Gastrocnemius medialis (tissue), 4 donors: ENCODE measurements at places on chromosomes 5 and 9. TPM values are rescaled to one million over a fixed set of nuclear protein-coding genes. Genes with fewer than 3 reads are reported as not detected.
A peak's percentile ranks its signal among the peaks of the same experiment; 100 is the strongest.

Gene SLC25A2
- total RNA-seq = not detected

Gene CDH6
- total RNA-seq = 1.00 TPM

Gene LECT2
- total RNA-seq = not detected

Gene REEP2
- total RNA-seq = 7.4 TPM

Gene SLIT3
- total RNA-seq = 6.1 TPM

Gene ATP6V1G1
- total RNA-seq = 105 TPM

Gene PCDHA9
- 0.07 TPM for total RNA-seq

Gene SCGB3A2
- total RNA-seq = not detected

DNA sequence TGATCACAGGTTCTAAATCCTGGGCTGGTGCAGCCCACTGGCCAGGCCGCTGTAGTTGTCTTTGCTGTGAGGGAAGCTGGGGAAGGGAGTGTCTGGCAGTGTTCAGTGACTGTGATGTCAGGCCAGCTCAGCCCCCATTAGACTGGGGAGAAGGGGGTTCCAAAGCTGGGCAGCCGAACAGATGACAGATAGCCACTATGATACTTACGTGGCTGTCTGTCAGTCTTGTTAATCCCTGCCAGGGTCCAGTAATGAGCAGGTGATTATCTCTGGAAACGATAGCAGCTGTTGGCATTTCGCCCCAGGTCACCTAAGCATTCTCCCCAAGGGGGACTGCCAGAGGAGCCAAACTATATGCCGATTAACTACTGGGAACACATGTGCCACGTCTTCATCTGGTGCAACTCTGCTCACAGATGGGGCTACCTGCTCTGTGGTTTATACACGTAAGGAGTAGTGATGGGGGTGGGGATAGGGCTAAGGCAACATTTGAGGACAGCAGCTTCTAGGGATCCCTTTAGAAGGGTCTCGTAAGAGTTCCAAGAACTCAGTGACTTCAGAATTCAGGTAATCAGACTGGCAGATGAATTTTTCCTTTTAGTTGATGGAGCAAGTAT is 396.3 kb downstream of the KDM4C start:
- no peak for DNase-seq
- no peaks in the 10 kb centered on the region for H3K36me3 ChIP-seq
- H3K27me3 ChIP-seq = no peaks in the 10 kb centered on the region
- no peak overlapping the region for H3K4me3 ChIP-seq
- H3K27ac ChIP-seq = no peak overlapping the region

DNA sequence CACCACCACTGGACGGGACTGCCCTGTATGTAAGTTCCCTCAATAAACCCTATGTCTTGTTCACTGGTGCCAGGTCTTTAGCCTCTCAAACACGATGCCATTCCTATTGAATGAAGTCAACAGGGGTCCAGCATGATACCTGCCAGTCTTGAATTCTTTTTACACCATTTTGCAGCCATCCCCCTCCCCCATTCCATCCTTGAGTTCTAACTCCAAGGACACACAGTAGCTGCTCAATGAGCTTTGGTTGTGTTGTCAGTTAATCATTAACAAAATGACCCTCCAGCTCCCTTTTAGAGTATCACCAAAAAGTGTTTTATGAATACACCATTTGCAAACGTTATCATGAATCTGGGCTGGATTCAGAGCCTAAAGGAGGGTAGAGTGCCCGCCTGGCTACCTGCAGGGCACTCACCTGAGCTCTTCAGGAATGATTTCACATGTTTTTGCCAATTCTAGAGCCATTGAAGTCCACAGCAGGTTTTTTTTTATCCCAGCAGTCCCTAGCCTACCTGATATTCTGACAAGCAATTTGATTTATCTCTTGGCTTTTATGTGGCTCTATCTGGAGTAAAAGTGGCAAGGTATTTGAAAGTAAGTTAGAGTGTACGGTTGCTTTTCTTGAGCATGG is 271.8 kb downstream of the SMARCA2 start:
- no peaks in the 10 kb centered on the region for H3K36me3 ChIP-seq
- DNase-seq = no peak
- H3K4me3 ChIP-seq = no peak overlapping the region
- H3K27me3 ChIP-seq = no peaks in the 10 kb centered on the region
- H3K27ac ChIP-seq = no peak overlapping the region

DNA sequence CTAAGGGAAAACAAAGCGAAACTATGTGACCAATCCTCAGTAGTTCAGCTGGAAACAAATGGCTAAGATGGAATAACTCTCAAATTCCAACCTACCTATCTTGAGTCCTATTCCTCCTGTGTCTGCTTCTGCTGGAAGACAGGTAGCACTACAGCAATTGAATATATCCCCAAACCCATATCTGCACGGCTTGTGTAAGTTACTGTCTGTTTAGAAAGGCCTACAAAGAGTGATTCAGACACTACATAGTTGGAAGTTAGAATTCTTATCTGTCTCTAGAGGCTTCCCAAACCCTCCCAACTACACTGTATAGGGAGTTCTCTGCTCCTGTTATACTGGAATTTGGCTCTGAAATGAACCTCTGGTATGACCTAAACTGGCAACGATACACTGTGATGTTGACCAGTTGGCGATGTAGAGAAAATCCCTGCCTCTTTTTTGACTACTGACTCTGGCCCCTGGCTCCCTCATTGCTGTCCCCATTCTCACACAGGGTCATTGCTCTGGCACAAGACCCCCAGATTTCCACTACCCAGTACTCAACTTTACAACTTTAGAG is 22.6 kb upstream of the NADK2 start:
- H3K4me1 ChIP-seq = no peaks in the 10 kb centered on the region
- no peak for DNase-seq
- no peaks in the 10 kb centered on the region for H3K36me3 ChIP-seq
- H3K27me3 ChIP-seq = no peaks in the 10 kb centered on the region
- no peak overlapping the region for H3K4me3 ChIP-seq

GRCh38 chr5:144209361-144209760 is 38.7 kb downstream of the KCTD16 start:
- peaks cover 17% of the 10 kb centered on the region for H3K27me3 ChIP-seq
- DNase-seq = no peak
- no peaks in the 10 kb centered on the region for H3K36me3 ChIP-seq
- H3K4me1 ChIP-seq = no peaks in the 10 kb centered on the region

- no peak overlapping the region for H3K4me3 ChIP-seq
- H3K27ac ChIP-seq = no peak overlapping the region
- H3K27me3 ChIP-seq = no peaks in the 10 kb centered on the region
- no peaks in the 10 kb centered on the region for H3K36me3 ChIP-seq
- no peak for DNase-seq
These were observed 124.3 kb upstream of the SLC12A2 start for GRCh38 chr5:127959152-127959764.

DNA sequence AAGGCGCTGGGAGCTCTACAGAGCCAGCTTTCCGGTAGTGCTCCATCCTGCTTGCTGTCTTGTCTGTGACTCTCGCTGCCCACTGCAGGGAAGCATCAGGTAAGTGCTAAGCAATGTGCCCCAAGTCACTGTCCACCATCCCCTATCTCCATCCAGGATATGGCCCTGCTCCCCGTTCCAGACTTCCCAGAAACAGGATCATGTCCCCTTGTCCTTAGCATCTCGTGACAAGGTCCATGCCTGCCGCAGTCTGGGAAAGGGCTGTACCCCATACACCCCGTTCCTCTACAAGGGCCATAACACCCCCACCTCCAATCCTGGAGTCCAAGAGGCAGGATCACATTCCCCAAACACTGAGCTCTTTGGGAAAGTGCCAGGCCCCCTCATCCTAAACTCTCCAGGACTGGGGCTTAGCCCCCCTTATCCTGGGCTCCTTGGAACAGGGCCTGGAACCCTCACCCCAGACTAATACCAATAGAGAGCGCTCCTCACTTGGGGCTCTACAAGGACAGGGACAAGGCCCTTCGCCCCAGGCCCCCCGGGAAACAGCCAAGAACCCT is 566 bp downstream of the RPP25L start:
- H3K27me3 ChIP-seq = no peaks in the 10 kb centered on the region
- H3K36me3 ChIP-seq = no peaks in the 10 kb centered on the region
- peak overlapping the region; percentile 79 for H3K4me3 ChIP-seq
- peak; percentile 42 for DNase-seq

GRCh38 chr9:88460587-88461332 is 72.5 kb downstream of the SPIN1 start:
- H3K4me3 ChIP-seq = no peak overlapping the region
- H3K27me3 ChIP-seq = no peaks in the 10 kb centered on the region
- no peak for DNase-seq
- no peak overlapping the region for H3K27ac ChIP-seq
- H3K4me1 ChIP-seq = no peaks in the 10 kb centered on the region

DNA sequence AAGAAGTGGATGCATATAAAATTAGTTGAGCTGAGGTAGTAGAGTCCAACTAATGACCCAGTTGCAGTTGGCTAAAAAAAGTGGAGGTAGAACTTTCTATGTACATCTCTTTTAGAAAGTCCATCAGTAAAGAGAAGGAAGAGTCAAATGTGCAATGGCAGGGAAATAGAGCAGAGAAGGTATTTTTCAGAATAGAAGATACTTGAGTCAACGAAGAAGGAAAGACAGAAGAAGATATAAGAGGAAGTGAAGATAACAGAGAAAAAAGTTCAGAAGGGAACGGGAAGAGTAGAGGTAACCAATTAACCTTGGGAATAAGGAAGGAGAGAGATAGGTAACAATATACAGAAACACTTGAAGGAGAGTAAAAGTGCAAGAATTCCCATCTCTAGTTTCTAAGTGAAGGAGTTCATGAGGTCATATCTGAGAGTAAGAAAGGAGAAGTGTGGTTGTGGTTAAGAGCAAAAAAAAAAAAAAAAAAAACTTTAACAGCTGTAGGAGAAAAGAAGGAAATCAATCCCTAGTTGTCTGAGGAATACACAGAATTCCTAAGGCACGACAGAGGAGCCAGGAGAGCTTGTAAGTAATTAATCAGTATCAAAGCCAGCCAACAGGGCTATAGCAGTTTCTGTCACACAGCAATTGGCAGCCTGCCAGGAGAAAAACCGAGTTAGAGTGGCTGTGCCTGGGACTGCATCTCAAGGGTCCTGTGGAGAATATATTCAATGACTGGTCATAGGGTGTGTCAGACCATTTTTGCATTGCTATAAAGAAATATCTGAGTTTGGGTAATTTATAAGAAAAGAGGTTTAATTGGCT is 61.0 kb downstream of the ARL15 start:
- H3K4me3 ChIP-seq = no peak overlapping the region
- H3K36me3 ChIP-seq = no peaks in the 10 kb centered on the region
- no peaks in the 10 kb centered on the region for H3K27me3 ChIP-seq
- no peak for DNase-seq
- no peak overlapping the region for H3K27ac ChIP-seq

DNA sequence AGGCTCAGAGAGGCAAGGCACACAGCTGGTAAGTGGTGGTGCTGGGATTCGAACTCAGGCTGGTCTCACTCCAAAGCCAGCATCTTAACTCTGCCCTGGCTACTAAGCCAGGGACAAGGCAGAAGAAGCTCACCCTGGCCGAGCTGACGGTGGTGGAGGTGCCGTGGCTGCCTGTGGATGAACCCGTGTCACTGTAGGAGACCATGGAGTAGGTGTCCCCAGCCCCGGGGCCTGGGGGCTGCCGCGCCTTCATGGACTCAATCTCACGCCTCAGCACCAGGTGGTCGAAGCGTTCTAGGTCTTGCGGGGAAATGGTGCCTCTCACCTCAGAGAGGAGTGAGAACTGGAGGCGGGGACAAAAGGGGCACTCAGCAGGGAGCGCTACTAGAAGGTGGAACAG is 35.4 kb upstream of the AKNA start:
- H3K4me3 ChIP-seq = no peak overlapping the region
- DNase-seq = no peak
- no peaks in the 10 kb centered on the region for H3K27me3 ChIP-seq
- no peak overlapping the region for H3K27ac ChIP-seq
- no peaks in the 10 kb centered on the region for H3K4me1 ChIP-seq

GRCh38 chr9:89657295-89657694 is 52.5 kb downstream of the GADD45G start:
- no peaks in the 10 kb centered on the region for H3K36me3 ChIP-seq
- no peak overlapping the region for H3K27ac ChIP-seq
- H3K4me3 ChIP-seq = no peak overlapping the region
- DNase-seq = no peak

- no peak overlapping the region for H3K4me3 ChIP-seq
- H3K27me3 ChIP-seq = no peaks in the 10 kb centered on the region
- H3K4me1 ChIP-seq = no peaks in the 10 kb centered on the region
- no peak overlapping the region for H3K27ac ChIP-seq
These were observed 782.2 kb upstream of the NUDT12 start for GRCh38 chr5:104344809-104345208.
